ENCODE measurements at places on chromosomes 4 and X. TPM values are rescaled to one million over a fixed set of nuclear protein-coding genes. Genes with fewer than 3 reads are reported as not detected.

Gene AMBN
- total RNA-seq, result not detected

Gene WNK3
- total RNA-seq, result 4.7 TPM

Gene RHOXF2B
- not detected for total RNA-seq

Gene DCUN1D4
- total RNA-seq, result 44.4 TPM

Gene CLDN22
- total RNA-seq, result not detected

Gene PASD1
- not detected for total RNA-seq

Gene TMSB15C
- 7.9 TPM for total RNA-seq

Gene TEX13B
- total RNA-seq, result not detected

Gene CT45A2
- not detected for total RNA-seq

Gene STIM2
- 25.2 TPM for total RNA-seq

Gene MTMR8
- total RNA-seq, result 0.79 TPM

Gene ZNF141
- total RNA-seq, result 11.5 TPM

Gene OCIAD2
- 68.3 TPM for total RNA-seq

Gene TRPC3
- total RNA-seq, result not detected

Gene GAK
- 68.1 TPM for total RNA-seq

Gene PDLIM3
- not detected for total RNA-seq

Gene CXXC4
- 0.39 TPM for total RNA-seq

Gene SPANXA2
- total RNA-seq, result not detected
